CD4-positive, alpha-beta T cell treated with Interleukin-17A for 1 hour (primary cell): ENCODE measurements at places on chromosomes 12 and 14.

DNA sequence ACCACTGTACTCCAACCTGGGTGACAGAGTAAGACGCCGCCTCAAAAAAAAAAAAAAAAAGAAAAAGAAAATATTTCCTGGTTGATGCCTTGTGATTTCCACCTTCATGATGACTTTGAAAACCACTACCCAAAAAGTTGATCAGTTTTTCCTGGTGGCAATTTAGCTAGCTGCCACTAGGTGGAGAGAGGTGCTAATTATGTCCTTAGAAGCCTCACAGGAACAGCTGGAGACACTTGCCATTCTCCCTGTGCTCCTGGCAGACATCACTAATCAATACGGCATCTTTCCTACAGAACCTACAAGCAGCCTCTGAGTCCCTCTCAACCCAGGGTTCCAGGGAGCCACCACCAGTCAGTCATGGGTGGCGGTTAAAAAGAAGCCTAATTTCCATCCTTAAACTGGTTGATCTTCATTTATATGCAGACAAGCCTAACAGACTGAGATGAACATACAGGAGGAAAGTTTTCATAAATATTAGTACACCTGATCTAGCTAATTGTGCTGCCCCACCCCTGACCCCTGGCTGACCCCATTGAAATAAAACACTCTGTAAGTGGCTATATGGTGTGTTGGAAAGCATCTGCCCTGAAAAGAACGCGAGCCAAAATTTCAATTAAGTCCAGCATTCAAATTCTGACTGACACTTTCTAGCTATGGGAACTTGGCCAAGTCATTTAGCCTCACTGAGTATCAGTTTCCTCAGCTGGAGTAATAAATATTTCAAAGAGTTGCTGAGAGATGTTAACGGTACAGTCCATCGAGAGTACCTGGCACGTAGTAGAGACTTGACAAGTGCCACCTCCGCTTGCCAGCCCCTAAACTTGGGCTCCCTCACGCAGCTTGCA, 6.2 kb upstream of the OAS1 start:
- peak; percentile 69 for DNase-seq

- no peak for DNase-seq
Measured at GRCh38 chr14:68884031-68885030, 91.5 kb upstream of the ZFP36L1 start.

- peak; percentile 17 for DNase-seq
Measured at GRCh38 chr14:39467889-39468524, 35.8 kb upstream of the FBXO33 start.

GRCh38 chr14:90168425-90169105, 87.8 kb upstream of the PSMC1 start:
- no peak for DNase-seq

- DNase-seq = no peak
Measured at GRCh38 chr12:6536894-6537579, 2.7 kb downstream of the GAPDH start.

DNA sequence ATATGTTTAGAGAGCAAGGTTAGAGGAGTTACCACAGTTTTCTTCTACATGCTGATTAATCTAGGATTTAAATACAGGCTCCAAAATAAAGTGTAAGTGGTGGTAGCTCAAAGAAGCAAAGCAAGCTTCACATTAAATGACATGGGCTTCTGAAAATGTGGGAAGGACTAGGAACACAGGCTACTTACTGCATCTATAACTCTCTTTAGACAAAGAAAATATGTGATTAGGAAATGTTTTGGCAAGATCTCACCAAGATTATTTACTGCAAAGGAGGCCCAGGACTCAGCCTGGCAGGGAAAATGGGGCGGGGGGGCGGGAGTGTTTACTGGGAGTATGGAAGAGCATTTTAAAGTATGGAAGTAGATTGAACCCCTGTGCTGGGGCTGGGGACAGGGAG, 39.4 kb downstream of the ETV6 start:
- DNase-seq = no peak

DNA sequence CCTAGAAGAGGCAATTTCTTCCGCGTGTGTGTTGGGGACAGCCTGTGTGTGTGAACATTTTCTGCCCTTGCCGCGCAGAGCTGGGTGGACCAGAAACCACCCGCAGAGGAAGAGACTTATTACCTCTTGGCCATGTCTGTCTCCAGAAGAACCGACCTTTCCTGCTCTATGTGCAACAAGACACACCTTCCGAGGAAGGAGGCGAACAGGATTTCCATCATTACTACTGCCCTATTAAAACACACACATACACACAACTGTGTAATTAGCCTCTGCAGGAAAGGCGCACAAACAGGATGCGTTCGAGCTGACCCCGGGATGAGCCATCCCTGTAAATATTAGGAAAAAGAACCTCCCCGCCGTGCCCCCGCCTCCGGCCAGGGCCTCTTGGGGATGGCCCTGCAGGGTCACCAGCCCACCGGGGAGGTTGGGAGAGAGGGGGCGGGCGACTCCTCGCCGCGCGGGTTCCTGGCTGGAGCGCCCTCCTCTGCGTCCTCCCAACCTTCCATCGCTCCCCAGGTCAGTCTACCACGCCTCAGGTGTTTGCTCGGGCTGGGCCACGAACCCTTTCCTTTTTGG, 484 bp upstream of the PRKCH start:
- DNase-seq = no peak
